Stimulated activated CD4-positive, alpha-beta T cell treated with anti-CD3 and anti-CD28 coated beads, Interleukin-4, amount 100 ng/mL, for 48 hours (primary cell): ENCODE measurements at places on chromosomes 2 and 18.
A peak's percentile ranks its signal among the peaks of the same experiment; 100 is the strongest.

GRCh38 chr2:210459880-210460279, 16.7 kb downstream of the LANCL1 start:
- DNase-seq: no peak

DNA sequence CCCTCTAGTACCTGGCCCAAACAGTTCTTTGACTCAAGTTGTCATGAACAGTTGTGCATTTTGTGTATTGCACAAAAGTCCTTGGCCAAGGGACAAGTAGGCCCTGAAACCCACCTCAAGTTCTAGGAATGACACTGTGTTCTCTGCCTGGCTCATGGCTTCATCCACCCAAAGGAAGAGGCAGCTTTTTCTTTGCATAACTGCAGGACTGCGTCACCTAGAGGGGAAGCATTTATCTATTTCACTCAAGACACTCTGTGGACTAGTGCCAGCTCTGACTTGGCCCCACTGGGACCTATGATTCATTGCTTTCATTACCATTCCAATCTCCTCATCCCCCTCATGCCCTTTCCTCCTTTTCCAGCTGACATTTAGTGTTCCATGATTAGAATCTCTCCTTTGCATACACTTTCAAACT, 119.3 kb upstream of the SIX2 start:
- no peak for DNase-seq

DNA sequence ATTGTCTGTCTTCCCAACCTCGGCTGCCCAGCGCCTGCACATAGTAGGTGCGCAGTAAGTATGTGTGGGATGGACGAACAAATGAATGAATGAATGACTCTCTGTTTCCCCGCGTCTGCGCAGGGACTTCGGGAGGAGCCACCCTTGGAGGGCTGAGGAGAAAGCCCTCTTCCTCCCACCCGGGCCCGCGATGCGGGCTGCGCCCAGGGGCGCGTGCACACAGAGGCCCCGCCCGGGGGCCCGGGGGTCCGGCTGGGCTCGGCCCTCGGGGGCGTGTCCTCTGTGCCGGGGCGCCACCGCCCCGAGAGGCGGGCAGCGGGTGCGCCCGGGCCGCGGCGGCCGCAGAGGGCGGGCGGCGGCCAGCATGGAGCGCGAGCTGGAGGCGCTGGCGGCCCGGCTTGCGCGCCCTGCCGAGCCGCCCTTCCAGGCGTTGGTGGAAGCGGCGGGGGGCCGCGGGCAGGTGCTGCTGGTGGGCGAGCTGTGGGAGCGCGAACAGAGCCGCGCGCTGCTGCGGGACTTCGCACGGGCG, at the start of gene C2orf72:
C2orf72 (plus strand) TSS at position 322 of the 529 bp plus-strand sequence; CDS start at position 365, 43 bp downstream.
- DNase-seq: no peak

DNA sequence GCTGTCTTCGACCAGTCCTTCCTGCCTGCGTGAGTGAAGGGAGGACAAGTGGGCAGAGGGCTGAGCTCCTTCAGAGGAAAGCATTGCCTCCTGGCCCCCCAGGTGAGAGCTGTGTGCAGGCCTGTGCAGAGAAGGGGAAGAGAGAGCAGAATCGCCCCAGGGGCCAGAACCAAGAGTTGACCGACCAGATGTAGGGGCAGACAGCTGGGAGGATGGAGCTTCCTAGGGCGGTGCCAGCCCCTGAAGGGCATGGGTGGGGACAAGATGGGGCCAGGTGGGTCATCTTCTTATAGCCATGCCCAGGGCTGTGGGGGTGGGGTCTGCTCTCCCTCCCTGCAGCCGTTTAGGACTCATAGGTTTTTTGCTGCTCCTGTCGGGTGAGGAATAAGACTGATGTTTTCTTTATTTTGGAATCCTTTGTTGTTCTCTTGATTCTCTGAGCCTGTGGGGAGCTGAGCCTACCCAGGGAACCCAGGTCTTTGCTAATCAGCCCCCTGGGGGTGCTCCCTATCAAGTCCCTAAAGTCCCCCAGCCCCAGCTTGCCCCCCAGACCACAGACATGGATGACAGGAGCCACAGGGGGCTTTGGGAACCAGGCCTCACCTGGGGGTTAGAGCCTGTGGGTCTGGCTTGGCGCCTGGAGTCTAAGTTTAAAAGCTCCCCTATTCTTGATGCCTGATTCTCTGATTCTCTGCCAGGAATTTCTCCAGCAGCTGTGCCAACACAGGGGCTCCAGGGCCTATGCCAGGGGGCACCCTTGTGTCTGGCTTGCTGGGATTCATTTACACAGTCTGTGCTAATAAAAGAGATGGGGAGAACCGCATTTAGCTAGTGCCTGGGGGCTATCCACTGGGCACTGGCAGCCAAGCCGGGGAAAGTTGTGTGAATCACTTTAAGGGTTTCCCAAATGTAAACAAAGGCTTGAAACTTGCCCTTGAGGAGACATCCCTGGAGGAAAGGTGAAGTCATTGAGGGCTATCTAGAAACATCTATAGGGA, 9.3 kb upstream of the EFHD1 start:
- no peak for DNase-seq

DNA sequence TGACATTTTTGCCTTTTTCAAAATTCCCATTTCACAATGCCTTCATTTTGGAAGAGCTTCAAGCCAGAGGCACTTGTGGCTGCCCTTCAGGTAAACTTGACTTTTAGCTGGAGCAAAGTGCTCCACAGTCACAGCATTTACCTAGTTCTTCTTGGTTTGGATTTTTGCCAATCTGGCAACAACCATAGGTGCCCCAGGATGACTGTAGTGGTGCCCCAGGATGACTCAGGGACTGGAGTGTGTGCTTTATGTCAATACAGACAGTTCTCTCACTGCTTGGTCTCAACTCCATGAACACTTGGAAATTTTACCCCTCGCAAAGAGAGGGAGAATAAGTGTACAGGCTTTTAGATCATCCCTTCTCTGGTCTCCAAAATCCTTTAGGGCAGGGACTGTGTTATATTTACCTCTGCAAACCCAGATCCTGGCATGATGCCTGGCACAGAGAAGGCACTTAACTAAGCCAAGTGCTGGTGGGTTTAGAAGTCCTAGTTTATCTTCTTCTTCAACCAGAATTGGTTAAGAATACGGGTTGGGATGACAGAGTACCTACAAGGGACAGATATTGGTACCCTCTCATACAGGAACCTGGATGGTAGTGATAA, 15.3 kb upstream of the PTPN4 start:
- no peak for DNase-seq

GRCh38 chr2:187174582-187174981, 273.5 kb downstream of the CALCRL start:
- DNase-seq: no peak

GRCh38 chr18:11178951-11179549, 29.7 kb upstream of the PIEZO2 start:
- no peak for DNase-seq

DNA sequence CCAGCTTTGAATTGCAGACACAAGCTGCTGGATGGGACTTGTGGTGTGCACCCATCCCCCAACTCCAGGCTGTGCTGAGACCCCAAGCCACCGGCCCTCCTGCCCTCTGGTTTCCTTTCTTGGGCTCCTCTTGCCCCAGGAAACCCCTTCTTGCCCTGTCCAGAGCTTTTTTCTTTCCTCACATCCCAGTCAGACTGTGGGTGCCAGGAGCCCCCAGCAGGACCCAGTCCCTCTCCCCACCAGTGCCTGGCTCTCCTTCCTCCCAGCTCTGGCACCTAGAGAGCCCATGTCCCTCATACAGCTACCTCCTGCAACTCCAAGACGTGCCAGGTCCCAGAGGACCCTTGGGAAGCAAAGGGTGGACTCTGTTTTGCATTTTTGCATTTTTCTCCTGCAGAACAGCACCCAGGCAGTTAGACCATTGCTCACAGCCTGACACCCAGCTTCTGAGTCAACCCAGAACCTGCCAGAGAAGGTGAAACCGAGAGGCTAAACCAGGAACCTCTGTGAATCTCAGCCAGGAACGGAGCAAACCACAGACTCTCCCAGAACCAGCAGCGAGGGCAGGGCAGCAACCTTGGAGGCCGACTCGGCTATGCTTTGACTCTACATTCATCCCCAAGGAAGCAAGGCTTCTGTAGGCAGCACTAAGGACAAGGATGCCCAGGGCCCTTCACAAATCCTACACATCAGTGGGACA, 221.1 kb downstream of the ANAPC1 start:
- DNase-seq: peak; percentile 41

DNA sequence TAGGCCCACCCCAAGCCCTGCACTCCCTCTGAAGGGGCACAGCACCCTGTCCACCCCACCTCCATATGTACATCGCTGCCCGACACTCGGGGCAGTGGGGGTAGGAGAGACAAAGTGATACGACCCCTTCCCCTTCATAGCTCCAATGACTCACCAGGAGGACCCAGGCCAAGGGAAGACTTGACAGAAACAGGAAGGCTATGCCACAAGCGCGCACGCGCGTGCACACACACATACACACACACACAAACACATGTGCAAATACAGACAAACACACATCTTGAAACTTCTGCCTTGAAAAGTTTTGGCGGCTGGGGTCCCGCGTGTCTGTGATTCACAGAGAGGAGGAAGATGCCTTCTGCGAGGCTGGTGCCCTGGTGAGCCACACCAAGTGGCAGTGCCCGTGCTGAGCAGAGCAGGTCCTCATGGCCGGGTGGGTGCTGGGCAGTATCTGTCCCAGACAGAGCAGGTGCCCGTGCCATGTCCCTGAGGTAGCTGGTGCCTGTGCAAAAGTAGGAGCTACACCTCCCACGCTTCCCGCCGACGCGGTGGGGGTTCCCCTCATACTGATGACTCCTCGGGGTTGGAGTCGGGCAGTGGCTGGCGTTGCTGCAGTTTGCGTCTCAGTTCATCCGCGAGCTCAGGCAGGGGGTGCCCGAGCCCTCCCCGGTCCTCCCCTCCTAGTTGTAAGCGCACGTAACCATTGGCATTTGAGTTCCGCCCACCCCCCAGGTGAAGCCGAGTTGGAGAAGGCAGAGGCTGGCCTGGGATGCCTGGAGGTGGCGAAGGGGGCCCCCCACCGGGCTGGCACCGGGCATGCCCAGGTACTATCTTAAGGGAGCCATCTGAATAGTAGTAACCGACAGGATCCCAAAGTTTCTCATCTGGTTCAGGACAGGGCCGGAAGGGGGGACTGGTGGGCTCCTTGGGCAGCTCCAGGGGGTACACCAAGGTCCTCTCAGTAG, 2.5 kb upstream of the ANKRD39 start:
- peak; percentile 35 for DNase-seq

- DNase-seq: no peak
Observed at GRCh38 chr2:17638196-17638743, 97.8 kb downstream of the VSNL1 start.

DNA sequence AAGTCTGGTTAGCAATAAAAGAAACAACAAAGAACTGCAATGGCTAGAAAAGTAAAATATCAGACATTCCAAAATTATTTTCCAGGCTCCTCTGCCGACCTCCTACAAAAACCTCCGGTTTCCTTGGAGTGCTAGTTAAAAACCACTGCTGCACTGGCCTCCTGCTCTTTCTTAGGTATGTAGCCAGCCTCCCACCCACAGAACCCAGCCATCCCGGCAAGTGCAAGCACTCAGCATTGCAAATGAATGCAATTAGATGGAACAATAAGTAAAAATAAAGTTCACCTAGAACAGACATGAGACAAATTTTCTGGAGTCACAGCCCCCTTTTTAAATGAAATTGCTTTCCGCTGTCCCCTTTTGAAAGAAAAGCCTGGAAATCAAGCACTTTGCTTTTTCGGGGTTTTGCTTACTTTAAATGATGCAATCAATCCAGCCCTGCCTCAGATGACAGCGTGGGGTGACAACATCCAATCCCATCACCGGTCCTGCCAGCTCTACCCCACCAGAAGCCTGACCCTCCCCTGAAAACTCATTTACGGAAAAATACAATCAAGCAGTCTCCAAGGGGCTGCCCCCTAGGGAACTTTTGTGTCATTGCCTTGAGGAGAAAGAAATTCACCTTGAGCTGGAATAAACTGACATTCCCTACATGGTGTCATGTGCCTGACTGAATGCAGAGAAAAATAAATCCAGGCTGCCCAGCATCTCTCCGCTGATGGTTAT, 199.8 kb downstream of the EPHA4 start:
- DNase-seq: no peak

GRCh38 chr2:17557596-17557995, 17.1 kb downstream of the VSNL1 start:
- DNase-seq: no peak
